ENCODE measurements at places on chromosomes 16 and 17. TPM values are rescaled to one million over a fixed set of nuclear protein-coding genes. Genes with fewer than 3 reads are reported as not detected.
A peak's percentile ranks its signal among the peaks of the same experiment; 100 is the strongest.

The KRT20 gene
- total RNA-seq = not detected

- no peak for DNase-seq
- H3K27ac ChIP-seq = no peak overlapping the region
- no peak overlapping the region for H3K4me3 ChIP-seq
- H3K27me3 ChIP-seq = no peaks in the 10 kb centered on the region
- no peaks in the 10 kb centered on the region for H3K4me1 ChIP-seq
Observed at GRCh38 chr16:31376705-31377104, 16.4 kb upstream of the ITGAD start.

- no peak overlapping the region for H3K27ac ChIP-seq
- no peaks in the 10 kb centered on the region for H3K27me3 ChIP-seq
- no peaks in the 10 kb centered on the region for H3K36me3 ChIP-seq
Observed at GRCh38 chr17:5823219-5823618, 238.9 kb upstream of the NLRP1 start.

DNA sequence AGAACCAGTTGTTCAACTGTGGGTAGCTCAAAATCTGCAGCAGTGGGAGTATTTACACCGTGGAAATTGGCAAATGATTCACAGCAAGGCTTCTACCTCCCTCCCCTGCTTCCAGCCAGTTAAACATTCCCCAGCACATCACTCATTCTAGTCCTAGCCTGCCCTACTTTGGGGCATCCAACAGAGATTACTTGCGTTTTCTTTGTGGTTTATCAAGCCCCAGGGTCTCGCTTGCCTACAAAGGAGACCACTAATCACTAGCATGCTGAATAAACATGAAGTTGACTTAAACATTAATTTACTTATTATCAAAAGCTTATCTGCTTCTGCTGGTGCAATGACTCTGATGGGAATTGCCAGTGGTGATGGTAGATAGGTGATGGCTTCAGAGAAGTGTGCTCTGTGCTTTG lies 94.5 kb downstream of the MARF1 start:
- H3K36me3 ChIP-seq = no peaks in the 10 kb centered on the region
- no peak for DNase-seq
- peaks cover 7% of the 10 kb centered on the region for H3K4me1 ChIP-seq
- H3K27ac ChIP-seq = no peak overlapping the region
- no peak overlapping the region for H3K4me3 ChIP-seq

- H3K4me1 ChIP-seq = peaks cover 6% of the 10 kb centered on the region
- DNase-seq = no peak
- H3K27ac ChIP-seq = no peak overlapping the region
- H3K36me3 ChIP-seq = no peaks in the 10 kb centered on the region
Observed at GRCh38 chr16:54076006-54076504, 210.5 kb downstream of the IRX3 start.

GRCh38 chr16:8796469-8797363 lies 723 bp downstream of the TMEM186 start:
- H3K27ac ChIP-seq = no peak overlapping the region
- DNase-seq = no peak
- no peaks in the 10 kb centered on the region for H3K36me3 ChIP-seq
- no peaks in the 10 kb centered on the region for H3K4me1 ChIP-seq
- H3K4me3 ChIP-seq = peak overlapping the region; percentile 71
- H3K27me3 ChIP-seq = no peaks in the 10 kb centered on the region

- no peak for DNase-seq
- H3K36me3 ChIP-seq = no peaks in the 10 kb centered on the region
- H3K27ac ChIP-seq = no peak overlapping the region
- H3K27me3 ChIP-seq = no peaks in the 10 kb centered on the region
- no peak overlapping the region for H3K4me3 ChIP-seq
Observed at GRCh38 chr16:24336491-24336890, 80.4 kb downstream of the CACNG3 start.

DNA sequence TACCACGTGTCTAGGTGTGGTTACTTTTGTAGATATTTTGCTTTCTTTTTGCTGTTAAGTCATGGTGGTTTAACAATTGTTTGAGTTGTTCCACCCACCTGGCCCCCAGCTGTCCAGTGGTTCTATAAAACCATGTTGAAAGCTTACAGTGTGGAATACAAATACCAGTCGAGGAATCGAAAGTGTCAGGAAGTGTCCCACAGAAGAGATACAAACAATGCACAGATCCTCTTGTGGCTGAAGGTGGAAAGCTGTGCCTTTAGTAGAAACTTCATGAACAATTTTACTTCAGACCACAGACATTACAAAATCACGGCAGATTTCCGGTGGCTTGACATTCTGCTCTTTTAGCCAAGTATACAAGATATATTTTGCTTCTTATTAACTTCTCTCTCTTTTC lies 782.4 kb upstream of the SOX9 start:
- H3K27me3 ChIP-seq = no peaks in the 10 kb centered on the region
- H3K4me3 ChIP-seq = no peak overlapping the region
- H3K36me3 ChIP-seq = no peaks in the 10 kb centered on the region
- no peaks in the 10 kb centered on the region for H3K4me1 ChIP-seq
- H3K27ac ChIP-seq = no peak overlapping the region

- peaks cover 40% of the 10 kb centered on the region for H3K4me1 ChIP-seq
- no peaks in the 10 kb centered on the region for H3K27me3 ChIP-seq
- no peak overlapping the region for H3K4me3 ChIP-seq
- H3K36me3 ChIP-seq = no peaks in the 10 kb centered on the region
Observed at GRCh38 chr17:61149106-61149825, 250.4 kb upstream of the TBX2 start.

The ABCA3 gene
- 9.7 TPM for total RNA-seq

DNA sequence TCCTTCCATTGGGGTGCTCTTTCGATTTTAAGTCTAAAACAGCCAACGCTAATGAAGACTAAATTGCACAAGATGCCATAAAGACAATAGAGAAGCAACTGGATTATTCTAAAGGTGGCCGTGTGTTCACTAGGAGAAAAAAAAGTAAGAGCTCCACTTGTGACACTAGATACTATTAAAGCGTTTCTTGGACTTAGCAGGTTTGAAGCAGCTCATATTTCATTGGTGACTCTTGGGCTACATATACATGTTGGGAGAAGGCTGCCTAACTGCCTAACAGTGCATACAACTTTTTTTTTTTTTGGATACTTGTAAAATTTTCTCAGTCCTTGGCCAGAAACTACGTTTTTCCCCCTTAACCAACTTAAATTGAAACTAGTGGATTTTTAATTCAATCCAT lies 111.8 kb upstream of the NOG start:
- no peak overlapping the region for H3K27ac ChIP-seq
- H3K4me1 ChIP-seq = peaks cover 34% of the 10 kb centered on the region
- H3K27me3 ChIP-seq = no peaks in the 10 kb centered on the region
- DNase-seq = no peak
- no peaks in the 10 kb centered on the region for H3K36me3 ChIP-seq

DNA sequence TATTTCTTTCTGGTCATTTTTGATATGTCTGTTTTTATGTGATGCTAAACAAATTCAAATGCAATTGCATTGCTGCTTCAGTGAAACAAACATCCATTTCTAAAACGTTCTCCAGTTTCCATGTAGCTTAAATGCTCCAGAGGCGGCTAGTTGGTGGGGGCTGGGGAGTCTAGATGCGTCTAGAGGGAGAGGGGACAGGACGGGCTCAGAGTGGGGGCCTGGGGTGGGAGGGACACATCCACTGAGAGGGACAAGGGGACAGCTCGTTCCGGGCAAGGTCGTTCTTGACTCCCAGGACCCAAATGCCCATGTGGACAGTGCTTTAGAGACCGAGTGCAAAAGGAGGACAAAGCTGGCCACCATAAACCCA lies 102.3 kb downstream of the FOXL1 start:
- no peaks in the 10 kb centered on the region for H3K4me1 ChIP-seq
- no peak overlapping the region for H3K27ac ChIP-seq
- no peak for DNase-seq
- H3K27me3 ChIP-seq = no peaks in the 10 kb centered on the region
- no peak overlapping the region for H3K4me3 ChIP-seq

The MMP15 gene
- 7.2 TPM for total RNA-seq

- H3K27ac ChIP-seq = no peak overlapping the region
- no peaks in the 10 kb centered on the region for H3K27me3 ChIP-seq
- DNase-seq = no peak
- no peak overlapping the region for H3K4me3 ChIP-seq
Observed at GRCh38 chr16:23914946-23915530, 79.3 kb downstream of the PRKCB start.

DNA sequence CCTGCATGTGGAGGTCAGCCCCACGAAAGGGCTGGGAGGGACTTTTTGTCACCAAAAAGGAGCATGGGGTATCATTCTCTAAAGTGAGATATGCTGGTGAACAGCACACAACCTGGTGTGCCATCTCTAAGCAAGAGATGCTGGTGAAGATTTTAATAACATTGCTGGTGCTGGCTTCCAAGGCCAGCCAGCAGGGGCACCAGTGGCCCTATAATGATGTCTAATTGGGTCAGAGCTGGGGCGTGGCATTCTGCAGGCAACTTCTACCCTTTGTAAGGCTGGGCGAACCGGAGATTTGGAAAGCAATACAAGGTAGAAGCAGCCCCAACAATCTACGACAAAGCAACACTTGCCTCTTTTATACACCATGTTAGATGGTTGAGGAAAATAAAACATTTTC lies 16.8 kb downstream of the SDR42E1 start:
- no peak for DNase-seq
- H3K27ac ChIP-seq = no peak overlapping the region
- no peak overlapping the region for H3K4me3 ChIP-seq
- H3K4me1 ChIP-seq = no peaks in the 10 kb centered on the region
- H3K36me3 ChIP-seq = no peaks in the 10 kb centered on the region

GRCh38 chr16:83356266-83356665 lies 451.5 kb upstream of the HSBP1 start:
- H3K4me1 ChIP-seq = no peaks in the 10 kb centered on the region
- H3K27ac ChIP-seq = no peak overlapping the region
- peak; percentile 82 for DNase-seq
- H3K27me3 ChIP-seq = no peaks in the 10 kb centered on the region

DNA sequence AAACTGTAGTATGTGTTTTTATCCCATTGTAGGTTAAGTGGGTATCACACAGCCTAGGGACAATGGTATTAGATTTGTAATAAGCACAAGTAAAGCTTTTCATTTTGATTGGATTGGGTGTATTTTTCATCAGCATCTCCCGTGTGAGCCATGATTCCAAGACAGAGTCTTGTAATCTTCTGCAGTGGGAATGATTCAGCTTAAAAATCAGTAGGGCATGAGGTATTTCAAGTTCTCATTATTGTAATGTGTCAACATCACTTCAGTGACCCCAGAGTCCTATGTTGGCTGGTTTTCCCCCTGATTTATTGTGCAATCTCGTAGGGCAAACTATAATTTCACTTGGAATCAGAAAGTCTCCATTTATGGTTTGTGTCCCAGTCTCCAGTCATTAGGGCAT lies 833.2 kb upstream of the RBFOX1 start:
- H3K4me3 ChIP-seq = no peak overlapping the region
- no peaks in the 10 kb centered on the region for H3K36me3 ChIP-seq
- no peaks in the 10 kb centered on the region for H3K4me1 ChIP-seq
- no peak for DNase-seq
- H3K27ac ChIP-seq = no peak overlapping the region

- no peaks in the 10 kb centered on the region for H3K27me3 ChIP-seq
- H3K36me3 ChIP-seq = no peaks in the 10 kb centered on the region
- no peak overlapping the region for H3K27ac ChIP-seq
- no peaks in the 10 kb centered on the region for H3K4me1 ChIP-seq
- no peak for DNase-seq
Observed at GRCh38 chr16:64196444-64196843, 925.4 kb downstream of the CDH11 start.

DNA sequence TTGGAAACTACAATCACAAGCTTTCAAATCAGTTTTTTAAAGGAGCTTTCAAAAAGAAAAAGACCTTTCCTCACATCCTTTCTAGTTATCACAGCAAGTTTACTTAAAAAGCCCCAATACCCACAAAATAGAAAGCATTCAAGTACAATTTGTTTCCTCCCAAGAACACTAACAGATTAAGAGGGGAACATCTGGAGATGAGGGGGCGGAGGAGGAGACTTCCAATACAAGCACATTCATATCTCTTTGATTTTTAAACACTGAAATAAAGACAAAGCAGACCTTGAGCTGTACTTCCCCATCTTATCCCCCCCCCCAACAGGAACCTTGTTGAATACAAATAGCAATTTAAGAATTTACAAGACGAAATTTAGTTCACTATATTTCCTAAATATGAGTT lies 2.0 kb downstream of the YWHAE start:
- H3K27me3 ChIP-seq = no peaks in the 10 kb centered on the region
- peak overlapping the region; percentile 81 for H3K4me3 ChIP-seq
- DNase-seq = no peak
- H3K36me3 ChIP-seq = no peaks in the 10 kb centered on the region
- H3K4me1 ChIP-seq = peaks cover 28% of the 10 kb centered on the region

The CCDC200 gene
- not detected for total RNA-seq

DNA sequence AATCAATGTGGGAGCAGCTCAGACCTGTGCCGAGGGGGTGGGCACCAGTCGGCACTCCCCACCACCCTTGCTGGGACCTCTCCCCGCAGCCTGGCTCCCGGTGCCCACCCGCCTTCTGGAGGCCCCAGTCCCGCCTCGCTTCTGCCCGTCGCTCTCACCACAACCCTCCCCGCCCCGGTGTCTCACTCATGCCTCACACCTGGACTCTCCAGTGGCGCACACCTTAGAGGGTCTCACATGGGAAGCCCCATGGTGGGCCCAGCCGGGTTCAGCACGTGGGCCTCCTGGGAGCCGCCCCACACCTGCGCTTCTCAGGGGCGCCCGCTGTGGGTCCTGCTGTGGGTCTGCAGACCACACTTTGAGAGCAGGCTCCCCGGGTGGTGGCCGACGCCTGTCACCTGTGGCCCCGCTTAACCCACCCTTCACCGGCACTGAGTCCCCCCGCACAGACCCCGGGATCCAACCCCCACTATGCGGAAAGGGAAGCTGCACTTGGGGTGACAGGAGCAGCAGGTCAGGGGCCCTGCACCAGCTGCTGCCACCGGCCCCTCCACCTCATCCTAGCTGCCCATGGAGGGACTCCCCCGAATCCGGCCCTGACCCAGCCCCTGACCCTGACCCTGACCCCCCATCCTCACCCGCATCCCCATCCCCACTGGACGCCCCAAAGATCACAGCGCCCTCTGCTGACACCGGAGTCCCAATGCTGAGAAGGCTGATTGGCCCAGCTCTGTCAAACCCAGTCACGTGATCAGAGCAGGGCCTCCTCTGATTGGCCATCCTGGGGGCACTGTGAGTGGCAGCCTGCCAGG lies 27.4 kb upstream of the SLC38A10 start:
- H3K4me1 ChIP-seq = peaks cover 7% of the 10 kb centered on the region
- H3K27ac ChIP-seq = no peak overlapping the region
- no peak for DNase-seq
- peaks cover 6% of the 10 kb centered on the region for H3K27me3 ChIP-seq
- H3K4me3 ChIP-seq = no peak overlapping the region

DNA sequence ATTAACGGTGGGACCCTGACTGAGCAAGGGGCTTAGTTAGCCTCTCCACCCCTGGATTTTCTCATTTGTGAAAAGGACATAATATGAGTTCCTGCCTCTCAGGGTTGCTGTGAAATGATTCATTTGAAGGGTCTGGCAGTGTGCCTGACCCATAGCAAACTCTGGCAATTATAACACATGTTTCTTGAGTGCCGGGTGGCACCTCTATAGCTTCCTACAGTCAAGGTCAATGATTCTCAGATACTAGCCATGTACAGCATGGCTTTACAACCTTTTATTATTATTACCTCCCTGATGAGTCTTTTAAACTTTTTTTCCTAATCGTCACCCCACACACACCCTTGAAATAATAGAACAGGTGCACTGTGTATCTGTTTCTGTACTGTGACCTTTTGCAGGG lies 42.1 kb downstream of the TMEM114 start:
- H3K36me3 ChIP-seq = no peaks in the 10 kb centered on the region
- no peak overlapping the region for H3K27ac ChIP-seq
- no peak overlapping the region for H3K4me3 ChIP-seq
- peaks cover 7% of the 10 kb centered on the region for H3K4me1 ChIP-seq
- no peak for DNase-seq

Data from neural progenitor cell (in vitro differentiated cells).